Amygdala (tissue), 56 donors: ENCODE measurements at places on chromosomes 16 and 17.

- no peak for DNase-seq
Measured at GRCh38 chr16:22198547-22199293, 7.4 kb upstream of the EEF2K start.

- no peak for DNase-seq
Measured at GRCh38 chr17:12927541-12928425, 90.0 kb downstream of the ELAC2 start.

DNA sequence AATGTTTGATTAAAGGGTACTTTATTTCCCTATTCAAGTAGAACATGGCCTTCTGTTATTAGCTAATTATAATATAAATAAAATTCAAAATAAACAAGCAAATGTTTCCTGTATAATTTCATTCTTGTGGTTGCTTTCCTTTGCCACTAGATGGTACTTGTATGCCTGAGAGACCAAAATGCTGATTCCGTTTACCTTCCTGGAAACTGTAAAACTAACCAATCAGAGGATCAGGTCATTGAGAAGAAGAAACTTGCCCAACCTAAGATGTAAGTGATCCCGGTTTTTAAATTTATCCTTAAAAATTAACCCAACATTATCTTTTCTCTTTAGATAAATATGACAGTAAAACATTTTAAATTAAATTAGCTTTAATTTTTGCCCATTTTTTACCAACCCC, 8.1 kb upstream of the ABCA5 start:
- no peak for DNase-seq

- peak; percentile 18 for DNase-seq
Measured at GRCh38 chr17:27644586-27644985, 13.6 kb downstream of the LGALS9 start.

DNA sequence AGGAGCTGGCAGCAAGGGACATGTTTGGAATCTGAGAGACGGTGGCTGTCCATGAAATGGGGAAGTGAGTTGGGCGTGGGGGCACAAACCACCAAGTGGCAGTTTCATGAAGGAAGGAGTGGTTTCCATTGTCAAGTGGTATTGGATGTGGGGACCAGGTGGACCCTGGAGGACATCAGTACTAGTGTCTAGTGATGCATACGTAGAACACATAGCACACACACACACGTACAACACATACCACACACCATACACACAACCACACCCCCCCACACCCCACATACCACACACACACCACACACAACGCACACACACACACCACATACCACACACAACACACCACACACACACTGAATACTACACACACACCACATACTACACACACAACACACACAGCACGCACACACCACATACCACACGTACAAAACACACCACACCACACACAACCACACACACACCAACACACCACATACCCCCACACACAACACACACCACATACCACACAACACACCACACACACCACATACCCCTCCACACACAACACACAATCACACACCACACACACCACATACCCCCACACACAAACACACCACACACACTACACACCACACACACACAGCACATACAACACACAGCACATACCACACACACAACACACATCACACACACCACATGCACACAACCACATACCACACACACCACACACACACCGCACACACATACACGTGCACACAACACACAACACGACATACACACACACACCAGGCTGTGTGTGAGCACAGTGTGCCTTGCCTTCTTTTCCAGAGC, 41.1 kb upstream of the GSE1 start:
- no peak for DNase-seq

GRCh38 chr16:84227548-84227947, 12.3 kb downstream of the KCNG4 start:
- DNase-seq: no peak

GRCh38 chr16:31427441-31428278, 500 bp downstream of the COX6A2 start:
- peak; percentile 42 for DNase-seq

GRCh38 chr16:67043420-67043819, 14.5 kb downstream of the CBFB start:
- DNase-seq: no peak

DNA sequence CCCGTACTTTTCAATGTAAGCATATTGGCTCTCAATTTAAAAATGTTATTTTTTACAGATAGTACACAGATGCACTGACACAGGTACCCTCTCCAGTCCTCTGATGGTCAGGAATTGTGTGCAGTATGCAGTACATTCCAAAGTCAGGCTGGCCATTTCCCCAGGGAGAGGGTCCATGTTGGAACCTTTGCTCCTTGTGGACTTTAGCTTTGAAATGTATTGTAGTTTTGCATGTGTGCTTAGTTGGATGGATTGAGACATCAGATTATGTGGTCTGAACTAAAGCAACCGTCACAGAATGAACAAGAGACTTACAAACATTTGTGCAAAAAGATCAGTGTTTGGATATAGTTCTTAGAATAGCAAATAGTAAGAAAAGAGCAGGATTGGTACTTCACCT, 381.1 kb downstream of the WWOX start:
- no peak for DNase-seq

DNA sequence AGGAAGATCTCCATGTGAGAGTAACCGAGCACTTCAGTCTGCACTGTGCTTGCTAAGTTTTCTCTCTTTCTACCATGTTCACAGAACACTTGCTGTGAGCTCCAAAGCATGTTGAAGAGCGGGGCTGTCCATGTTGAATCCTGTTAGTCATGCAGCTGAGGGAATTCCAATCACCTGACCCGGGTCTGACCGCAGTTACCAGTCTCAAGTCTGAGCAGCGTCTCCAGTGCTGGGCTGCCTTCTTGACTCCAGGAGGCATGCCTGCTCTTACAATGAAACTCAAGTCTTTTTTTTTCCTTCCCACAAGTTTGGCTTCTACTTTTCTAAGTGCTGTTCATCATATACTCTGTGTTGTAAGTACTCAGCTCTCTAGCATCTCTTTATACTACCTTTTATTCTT, 44.3 kb downstream of the HOXB1 start:
- no peak for DNase-seq

GRCh38 chr17:73940511-73940910, 263.0 kb upstream of the RPL38 start:
- no peak for DNase-seq
